ENCODE measurements at places on chromosomes 7 and 10.

GRCh38 chr7:30815951-30816644 is 44.9 kb downstream of the MINDY4 start:
- no peak for DNase-seq

DNA sequence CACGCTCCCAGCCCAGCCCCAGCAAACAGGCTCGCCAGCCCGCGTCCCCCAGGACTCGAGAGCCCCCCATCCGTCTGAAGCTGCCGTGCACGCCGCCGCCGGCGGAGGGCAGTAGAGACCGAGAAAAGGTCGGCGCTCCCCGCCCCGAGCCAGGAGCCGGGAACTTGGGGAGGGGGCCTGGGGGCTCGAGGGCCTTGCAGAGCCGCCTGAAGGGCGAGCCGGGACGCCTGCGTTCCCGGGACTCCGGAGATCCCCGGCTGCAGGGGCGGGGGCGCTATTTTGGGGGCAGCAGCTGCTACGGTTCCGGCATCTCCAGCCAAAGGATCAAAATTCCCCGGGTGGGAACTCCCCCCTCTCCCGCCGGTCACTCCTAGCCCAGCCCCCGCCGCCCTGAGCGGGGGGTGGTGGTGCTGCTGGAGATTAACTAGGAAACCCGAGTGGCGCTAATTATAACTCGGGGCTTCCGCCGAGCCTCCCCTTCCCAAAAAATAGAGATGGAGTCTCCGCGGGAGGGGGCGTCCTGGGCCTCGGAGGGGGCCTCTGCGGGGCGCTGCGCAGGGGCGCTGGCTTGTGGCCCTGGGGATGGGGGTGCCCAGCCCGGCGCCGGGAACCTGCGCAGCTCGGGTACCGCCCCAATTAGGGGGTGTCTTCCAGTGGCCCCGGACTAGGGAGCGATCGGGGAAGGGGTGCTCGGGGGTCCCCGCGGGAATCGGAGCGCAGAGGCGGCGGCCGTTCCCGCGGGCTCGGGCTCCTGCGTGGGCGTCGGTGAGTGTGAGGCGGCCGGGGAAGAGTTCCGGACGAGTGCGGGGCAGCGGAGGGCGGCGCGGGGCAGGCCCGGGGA is 608 bp downstream of the ACHE start:
- DNase-seq = no peak

- no peak for DNase-seq
These were observed 51.0 kb downstream of the AMZ1 start for GRCh38 chr7:2738766-2739549.

DNA sequence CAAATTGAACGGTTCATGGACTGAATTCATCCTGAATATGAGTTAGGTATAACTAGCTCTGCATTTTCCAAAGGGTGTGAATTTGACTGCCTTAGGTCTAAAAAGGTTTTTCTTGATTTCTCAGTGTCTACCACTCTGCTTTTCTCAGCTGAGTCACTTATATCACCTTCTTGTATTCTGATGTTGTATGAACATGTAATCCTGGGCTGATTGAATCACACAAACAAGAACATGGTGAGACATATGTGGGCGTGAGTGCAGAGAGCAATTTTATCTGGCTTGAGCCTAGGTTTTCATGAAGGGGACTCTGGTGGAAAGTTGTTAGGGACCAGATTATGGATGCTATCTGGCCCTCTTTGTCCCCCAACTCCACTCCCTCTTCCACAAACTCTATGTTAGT is 239.8 kb downstream of the SUGCT start:
- DNase-seq = no peak

- no peak for DNase-seq
These were observed 69.7 kb upstream of the ITPRID1 start for GRCh38 chr7:31444196-31444595.

DNA sequence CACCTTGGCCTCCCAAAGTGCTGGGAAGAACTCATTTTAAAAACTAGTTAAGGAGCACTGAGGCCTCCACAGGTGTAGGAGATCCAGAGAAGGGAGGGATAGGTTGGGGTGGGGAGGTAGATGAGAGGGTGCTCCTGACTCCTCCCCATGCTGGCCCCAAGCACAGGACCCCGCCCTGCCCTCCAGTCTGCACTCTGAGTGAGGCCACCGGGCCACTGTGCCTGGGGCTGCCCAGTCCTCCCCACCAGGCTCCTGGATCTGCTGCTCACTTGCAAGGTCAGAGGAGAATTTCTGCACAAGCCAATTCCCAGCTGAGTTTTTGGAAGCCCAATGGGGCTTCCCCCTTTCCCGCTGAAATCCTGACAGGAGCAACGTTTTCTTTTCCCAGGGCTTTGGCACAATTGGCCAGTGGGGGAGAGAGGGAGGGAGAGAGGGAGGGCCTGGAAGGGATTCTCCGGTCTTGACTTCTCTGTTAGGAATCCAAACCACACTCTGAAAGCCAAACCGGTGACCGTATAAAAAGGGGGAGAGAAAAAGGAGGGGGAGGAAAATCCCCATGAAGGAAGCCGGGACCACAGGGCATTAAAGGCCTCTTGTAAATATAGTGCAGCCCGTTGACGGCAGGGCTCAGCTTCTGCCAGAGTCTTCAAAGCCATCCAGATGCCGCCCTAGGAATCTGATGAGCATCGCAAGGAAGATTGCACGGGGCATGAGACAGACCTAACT is 116.2 kb downstream of the SH3PXD2A start:
- no peak for DNase-seq

Data from kidney capillary endothelial cell (primary cell).